ENCODE measurements at places on chromosomes 6 and 20.
A peak's percentile ranks its signal among the peaks of the same experiment; 100 is the strongest.

DNA sequence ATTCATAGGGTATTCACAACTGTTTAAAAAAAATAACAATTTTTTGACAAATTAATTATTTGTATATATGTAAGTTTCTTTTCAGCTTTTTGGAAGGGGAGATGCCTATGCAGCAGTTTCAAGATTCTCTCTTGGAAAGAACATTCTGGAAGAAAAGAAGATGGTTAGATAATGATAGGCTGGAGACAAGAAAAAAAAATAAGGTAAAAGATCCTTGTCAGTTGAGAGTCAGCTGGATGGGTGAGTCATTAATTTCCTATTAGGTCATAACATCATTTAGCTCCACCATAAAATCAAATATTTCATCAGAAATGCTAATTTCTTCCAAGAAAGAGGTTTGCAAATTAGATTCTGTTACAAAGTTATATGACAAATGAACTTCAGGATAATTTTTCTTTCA, 880.4 kb downstream of the EPHA7 start:
- DNase-seq = no peak

DNA sequence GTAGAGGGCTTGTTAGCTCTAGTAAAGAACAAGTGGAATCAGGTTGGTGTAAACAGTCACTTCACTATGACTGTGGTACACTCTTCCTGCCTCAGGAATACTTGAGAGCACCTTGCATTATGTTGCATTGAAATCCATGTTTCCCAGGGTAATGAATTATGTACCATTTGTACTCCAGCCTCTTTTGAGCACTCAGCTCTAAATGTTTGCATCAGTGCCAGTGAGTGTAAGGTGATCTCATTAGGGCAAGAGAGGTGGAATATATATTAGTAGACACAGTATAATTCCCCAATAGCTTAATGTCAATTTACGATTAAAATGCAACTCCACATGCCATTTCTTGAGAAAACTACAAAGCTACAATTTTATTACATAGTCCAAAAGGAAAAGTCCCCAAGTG, 319.6 kb upstream of the POU3F2 start:
- DNase-seq = no peak

DNA sequence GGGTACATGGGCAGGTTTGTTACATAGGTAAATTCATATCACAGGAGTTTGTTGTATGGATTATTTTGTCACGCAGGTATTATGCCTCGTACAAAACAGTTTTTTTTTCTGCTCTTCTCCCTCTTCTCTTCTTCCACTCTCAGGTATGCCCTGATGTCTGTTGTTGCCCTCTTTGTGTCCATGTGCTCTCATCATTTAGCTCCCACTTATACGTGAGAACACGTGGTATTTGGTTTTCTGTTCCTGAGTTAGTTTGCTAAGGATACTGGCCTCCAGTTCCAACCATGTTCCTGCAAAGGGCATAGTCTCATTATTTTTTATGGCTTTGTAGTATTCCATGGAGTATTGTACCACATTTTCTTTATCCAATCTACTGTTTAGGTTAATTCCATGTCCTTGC, 65.7 kb downstream of the UNC5CL start:
- DNase-seq = no peak

DNA sequence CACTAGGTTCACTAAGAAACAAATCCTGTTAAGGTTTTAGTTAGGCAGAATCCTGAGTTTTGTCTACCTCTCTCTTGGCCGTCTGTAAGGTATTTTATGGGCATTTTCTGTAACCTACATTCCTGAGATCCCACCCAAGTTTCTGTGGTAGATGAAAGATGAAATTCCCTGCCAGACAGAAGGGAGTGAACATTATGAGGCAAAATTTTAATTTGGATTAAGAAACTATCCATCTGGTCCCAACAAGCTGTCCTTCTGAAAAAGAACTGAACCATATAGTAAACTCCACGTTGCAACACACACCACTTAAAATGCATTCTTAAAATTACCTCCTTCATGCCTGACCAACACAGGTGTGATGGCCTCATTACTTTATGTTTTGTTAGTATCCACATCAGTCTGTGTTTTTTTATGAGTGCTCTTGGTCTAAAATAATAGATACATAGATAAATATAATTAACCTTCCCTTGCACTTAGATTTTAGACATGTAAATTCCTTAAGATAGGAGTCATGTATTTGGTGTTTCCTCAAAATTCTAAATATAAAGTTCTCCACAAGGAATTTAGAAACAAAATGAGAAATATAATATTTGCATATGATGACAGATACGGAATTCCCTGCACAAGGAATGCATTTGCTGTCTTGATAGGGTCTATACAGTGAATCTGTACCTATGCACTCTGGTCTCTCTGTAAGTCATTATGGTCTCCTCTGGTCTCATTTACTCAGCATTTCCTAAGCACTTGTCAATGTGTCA, 86.5 kb downstream of the CHD6 start:
- no peak for DNase-seq

DNA sequence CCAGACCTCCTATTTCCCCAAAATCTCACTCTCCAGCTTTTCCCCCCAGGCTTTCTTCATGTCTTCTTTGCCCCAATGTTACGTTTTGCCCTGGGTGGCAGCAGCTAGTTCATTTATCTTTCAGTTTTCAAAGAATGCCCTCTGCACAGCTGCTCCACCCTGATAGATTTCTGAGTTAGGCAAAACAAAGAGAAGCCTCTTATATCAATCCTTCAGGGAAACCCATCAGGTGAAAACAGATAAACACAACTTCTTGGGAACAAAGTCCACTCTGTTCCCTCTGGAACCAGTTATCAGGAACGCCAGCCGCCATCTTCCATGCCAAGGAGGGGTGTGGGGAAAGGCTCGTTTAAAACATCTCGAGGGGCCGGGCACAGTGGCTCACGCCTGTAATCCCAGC, 34.0 kb downstream of the ZBTB9 start:
- no peak for DNase-seq

- no peak for DNase-seq
Observed at GRCh38 chr6:127022302-127022701, 96.2 kb upstream of the RSPO3 start.

DNA sequence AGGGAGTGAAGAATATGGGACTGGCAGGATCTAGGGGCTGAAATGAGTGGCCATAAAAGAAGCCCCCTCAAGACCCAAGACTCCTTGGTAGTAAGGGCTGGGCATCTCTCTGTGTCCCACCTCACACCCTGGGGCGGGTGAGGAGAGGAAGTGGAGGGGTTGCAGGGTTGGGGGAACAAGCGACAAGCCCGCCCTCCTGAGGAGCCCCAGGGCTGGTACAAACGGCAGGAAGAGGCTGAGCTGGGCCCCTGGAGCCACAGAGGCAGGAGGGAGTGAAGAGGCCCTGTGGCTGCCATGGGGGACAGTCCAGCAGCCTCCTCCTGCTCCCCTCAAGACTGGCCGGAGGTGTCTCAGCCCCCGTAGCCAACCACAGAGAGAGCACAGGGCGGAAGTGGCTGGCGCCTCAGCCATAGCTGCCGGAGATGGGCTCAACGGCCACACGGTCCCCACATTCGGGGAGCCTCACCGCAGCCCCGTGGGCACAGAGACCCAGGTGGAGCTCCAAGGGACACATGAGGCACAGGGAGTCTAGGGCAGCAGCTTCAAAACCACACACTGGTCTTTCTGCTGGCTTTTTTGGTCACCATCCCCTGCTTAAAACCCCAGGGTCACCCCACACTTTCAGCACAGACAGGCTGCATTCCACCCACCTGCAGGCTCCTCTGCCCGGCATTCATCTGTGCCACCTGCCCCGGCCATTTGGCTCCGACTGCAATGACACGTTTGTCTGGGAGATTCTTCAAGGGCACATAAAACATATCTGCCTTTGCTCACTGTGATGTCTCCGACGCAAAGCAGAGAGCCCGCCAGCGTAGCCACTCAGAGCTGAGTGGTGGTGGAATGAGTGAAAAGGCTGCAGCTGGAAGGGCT, 524 bp downstream of the C20orf203 start:
- peak; percentile 24 for DNase-seq

- no peak for DNase-seq
Observed at GRCh38 chr6:93412452-93412851, 6.9 kb downstream of the EPHA7 start.

DNA sequence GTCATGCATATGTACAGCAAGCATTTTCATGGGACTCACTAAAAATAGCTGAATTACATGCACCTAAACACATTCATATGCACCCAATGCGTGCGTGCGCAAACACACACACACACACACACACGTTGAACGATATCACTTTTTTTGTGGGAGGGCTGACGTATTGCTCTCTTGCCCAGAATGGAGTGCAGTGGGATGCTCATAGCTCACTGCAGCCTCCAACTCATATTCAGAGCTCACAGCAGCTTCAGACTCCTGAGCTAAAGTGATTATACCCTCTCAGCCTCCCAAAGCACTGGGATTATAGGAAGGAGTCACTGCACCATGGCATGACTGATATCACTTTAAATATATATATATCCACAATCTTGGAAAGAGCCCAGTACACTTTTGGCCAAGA, 620.4 kb upstream of the MANEA start:
- DNase-seq = no peak

GRCh38 chr6:374956-375355, 16.6 kb upstream of the IRF4 start:
- no peak for DNase-seq

DNA sequence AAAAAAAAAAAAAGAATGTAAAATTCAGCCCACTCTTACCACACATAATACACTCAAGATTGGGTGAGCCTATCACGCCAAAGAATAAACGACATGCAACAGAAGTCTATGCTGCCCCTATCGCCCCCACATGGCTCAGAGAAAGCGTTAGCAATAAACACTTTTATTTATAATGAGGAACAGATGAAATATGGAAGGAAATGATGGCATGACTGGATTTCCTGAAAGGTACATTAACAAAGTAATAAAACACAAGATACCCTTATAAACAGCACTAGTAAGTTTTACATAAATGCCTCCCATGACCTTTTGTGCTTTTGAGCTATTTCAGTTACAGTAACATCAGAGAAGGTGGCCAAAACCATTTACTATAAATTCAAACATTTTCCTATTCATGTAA, 71.4 kb upstream of the SCAF8 start:
- no peak for DNase-seq

DNA sequence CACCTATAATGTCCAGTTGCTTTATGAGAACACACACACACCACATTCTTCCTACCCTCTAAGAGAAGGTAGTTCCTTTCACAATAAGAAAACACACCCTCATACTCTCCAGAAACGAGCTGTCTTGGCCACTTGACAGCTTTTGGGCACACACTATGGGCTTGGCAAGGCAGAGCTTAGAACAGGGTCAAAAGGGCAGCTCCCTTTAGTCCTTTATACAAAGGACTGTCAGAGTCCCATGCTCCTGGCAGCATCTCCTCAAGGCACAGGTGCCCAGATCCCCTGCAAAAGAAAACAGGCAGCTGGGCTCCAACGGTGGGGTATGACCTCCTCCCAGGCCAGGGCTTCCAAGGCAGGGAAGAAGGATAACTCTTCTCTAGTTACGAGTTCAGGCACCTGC, 4.9 kb upstream of the LYRM2 start:
- DNase-seq = no peak

GRCh38 chr20:57384486-57384885, 6.7 kb upstream of the RBM38 start:
- DNase-seq = no peak

DNA sequence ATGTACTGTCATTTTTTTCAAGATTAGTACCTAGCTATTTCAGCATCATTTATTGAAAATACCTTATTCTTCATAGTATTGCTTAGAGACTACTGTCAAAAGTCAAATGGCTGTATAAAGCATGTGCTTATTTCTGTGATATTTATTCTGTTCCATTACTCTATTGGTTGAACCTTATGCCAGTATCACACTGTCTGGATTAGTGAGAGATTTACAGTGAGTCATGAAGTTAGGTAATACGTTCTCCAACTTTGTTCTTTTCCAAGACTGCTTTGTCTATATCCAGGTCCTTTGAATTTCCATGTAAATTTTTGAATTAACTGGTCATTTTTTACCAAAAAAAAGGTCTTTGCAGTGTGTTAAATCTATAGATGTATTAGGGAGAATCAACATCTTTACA, 18.6 kb upstream of the RNF217 start:
- no peak for DNase-seq
